Testis (tissue), 5 donors: ENCODE measurements at places on chromosomes 2 and 18. TPM values are rescaled to one million over a fixed set of nuclear protein-coding genes. Genes with fewer than 3 reads are reported as not detected.

Gene MBOAT2
- total RNA-seq = 24.2 TPM

DNA sequence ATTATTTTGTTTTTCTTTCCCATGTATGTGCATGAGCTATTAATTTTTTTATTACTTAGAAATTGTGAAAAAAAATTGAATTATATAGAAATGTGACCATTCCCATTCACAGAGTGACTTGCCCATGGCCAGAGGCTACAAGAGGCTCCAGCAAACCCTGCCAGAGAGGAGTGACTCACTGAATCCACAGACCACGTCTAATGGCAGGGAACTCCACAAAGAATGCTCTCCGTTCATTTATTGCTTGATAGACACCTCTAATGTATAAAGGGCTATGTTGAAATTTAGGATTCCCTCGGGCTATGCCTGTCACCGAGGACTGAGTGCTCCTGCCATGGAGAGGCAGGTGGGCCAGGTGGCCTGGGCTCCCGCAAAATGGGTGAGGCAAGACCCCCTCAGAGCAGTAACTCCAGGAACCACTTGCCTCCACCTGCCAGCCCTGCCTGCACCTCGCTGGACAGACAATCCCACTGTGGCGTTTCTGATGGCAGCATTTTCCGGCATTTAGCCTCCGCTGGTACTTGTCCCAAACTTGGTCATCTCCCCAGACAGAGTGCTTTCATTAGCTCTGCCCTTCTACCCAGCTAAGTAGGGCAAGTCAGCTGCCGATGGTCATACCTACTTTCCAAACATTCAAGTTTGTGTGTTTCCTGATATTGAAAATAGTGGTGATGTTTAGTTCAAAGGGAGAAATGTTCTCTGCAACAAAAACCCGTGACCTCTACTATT, 200.3 kb downstream of the PRKCE start:
- DNase-seq = no peak

Gene SNORC
- 14.5 TPM for total RNA-seq

Gene LIMS2
- total RNA-seq = 19.3 TPM

- DNase-seq = no peak
These were observed 63.3 kb downstream of the FAM228A start for GRCh38 chr2:24238158-24238557.

DNA sequence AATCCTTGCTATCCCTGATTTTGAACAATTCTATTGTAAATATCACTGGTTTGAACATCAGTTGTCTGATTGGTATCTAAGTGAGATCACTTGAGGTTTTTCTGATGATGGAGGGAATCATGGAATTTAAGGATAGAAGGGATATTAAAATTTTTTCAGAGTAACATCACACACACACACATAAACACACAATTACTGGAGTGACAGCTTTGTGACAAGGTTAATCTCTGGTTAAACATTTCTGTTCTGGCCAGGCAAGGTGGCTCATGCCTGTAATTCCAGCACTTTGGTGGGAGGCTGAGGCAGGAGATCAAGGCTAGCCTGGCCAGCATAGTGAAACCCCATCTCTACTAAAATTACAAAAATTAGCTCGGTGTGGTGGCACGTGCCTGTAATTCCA, 85.3 kb downstream of the SOCS6 start:
- no peak for DNase-seq

- no peak for DNase-seq
These were observed 585.1 kb upstream of the HNMT start for GRCh38 chr2:137379186-137379585.

- DNase-seq = no peak
These were observed 49.8 kb downstream of the MSH2 start for GRCh38 chr2:47452761-47453160.

Gene GKN2
- not detected for total RNA-seq

- DNase-seq = no peak
These were observed 71.1 kb downstream of the ZDBF2 start for GRCh38 chr2:206345606-206346005.

- DNase-seq = no peak
These were observed 79.7 kb upstream of the IGFBP5 start for GRCh38 chr2:216775043-216775453.

DNA sequence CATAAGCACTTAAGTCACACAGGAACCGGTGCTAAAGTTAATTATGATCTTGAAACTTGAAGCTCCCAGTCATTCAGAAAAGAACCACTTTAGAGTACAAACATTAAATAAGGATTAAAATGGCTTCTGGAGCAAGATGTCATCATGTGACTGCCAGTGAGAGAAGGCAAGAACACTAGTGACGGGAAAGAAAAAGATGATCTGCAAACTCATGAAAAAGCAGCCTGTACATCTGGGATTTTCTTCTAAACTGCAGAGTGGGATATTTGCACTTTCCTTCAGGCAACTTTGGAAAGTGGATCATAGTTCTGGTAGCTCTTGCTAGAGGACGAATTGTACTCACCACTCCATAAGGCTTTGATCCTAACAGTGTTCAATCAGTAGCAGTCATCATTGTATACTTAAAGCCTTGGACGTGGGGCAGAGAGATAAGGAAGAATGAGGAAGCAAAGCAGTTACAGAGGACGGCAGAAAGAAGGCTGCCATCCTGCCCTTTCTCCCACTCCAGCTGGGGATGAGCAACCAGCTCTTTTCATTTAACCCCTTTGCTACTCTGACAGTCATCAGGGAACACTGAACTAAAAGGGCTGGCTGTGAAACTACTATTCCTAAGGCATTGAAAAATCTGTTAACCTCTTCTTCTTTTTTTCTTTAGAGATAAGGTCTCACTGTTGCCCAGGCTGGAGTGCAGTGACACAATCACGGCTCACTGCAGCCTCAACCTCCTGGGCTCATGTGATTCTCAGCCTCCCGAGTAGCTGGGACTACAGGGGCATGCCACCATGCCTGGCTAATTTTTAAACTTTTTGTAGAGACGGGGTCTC, 18.1 kb downstream of the ABHD3 start:
- DNase-seq = no peak

DNA sequence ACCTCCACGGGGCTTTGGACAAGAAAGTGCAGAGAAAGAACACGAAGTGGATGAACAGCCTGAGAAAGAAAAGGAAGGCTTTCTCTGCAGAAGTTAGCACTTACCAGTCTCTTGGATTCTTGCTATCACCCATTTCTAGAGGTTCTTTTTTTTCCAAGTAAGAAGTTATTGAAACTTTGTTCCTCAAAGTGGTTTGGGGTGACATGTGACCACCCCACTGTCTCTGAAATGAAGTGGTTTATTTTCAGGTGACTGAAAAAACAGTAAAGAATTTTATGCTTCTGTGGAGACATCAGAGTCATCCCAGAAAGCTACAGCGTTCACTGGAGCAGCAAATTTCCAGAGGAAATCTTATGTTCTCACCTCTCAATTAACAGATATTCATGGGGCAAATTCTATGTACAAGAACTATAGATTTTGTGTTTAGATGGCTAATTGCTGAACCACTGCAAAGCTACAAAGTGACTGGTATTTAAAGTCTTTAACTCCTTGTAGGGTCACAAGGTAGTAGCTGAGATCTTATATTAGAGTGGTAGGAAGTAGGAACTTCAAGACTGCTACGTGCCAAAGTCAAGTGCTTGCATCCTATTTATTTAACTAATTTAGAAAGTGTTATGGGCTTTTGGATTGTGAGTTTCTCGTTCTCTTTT, 267.5 kb downstream of the TGIF1 start:
- DNase-seq = no peak

Gene PLCD4
- 9.0 TPM for total RNA-seq

Gene RAX
- total RNA-seq = not detected

GRCh38 chr18:14927701-14928100, 179.7 kb downstream of the ANKRD30B start:
- no peak for DNase-seq

DNA sequence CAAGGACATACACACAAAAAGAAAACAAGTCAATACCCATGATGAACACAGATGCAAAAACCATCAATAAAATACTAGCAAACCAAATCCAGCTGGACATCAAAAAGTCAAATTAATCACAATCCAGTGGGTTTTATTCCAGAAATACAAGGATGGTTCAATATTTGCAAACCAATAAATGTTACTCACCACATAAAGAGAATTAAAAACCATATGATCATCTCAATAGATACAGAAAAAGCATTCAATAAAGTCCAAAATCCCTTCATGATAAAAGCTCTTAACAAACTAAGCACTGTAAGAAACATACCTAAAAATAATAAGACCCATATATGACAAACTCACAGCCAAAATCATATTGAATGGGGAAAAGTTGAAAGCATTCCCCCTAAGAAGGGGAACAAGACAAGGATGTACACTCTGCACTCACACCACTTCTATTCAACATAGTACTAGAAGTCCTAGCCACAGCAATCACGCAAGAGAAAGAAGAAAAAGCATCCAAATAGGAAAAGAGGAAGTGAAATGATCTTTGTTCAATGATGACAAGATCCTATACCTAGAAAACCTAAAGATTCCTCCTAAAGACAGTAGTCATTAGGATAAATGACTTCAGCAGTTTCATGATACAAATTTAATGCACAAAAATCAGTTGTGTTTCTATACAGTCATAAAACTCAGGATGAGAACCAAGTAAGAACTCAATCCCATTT, 62.6 kb downstream of the TRAPPC8 start:
- DNase-seq = no peak

DNA sequence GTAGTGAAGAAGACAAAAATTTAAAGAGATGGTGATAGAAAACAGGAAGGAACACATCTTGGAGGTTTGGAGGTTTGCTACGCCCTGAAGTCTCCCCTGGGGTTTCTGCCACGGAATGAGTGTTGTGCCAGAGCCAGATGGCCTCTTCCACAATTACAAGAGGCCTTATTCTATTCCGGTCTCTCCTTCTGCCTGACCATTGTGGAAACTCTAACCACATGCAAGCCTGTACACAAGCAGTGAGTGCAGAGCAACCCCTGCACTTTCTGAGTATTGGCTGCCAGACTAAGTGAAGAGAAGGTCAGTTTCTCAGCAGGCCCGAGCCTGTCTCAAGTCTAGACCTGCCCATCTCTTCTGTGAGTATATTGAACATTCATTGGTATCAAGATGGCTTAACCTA, 22.7 kb upstream of the MYO1B start:
- DNase-seq = no peak

DNA sequence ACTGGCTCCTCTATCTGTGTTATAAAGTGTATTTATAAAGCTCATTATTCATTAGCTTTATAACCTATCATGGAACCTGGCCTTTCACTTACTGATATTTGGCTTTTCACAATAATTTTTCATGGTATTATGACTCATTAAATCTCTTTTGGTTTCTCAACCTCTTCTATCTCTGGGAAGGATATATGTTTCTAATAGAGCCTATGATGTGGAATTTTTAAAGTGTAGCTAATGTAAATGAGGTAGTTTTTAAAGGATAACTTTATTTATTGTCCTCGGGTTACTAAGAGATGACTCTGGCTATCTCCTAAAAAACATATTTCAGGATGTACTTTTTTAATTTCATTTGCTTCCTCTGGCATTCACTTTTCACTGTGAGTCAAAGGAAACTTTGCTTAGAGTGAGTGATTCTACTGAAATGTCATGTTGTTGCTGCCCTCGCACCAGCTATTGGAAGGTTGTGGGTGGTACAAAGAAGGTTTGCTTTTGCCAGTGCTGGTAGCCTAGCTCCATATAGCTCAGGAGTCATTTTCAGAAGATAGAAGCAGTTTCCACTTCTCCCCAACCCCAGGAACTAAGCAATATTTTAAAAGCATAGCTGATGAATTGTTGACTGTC, 85.2 kb upstream of the RPE start:
- DNase-seq = no peak
